ENCODE measurements at places on chromosomes 7 and 10. TPM values are rescaled to one million over a fixed set of nuclear protein-coding genes. Genes with fewer than 3 reads are reported as not detected.

CACNA2D1 gene
- not detected for total RNA-seq

SPDYE5 gene
- total RNA-seq: not detected

FAM25A gene
- total RNA-seq: not detected

GNGT1 gene
- total RNA-seq: not detected

BPGM gene
- 9.9 TPM for total RNA-seq

CALHM3 gene
- total RNA-seq: not detected

AMPH gene
- total RNA-seq: not detected

PCDH15 gene
- not detected for total RNA-seq

TRIM50 gene
- total RNA-seq: not detected

BMPER gene
- total RNA-seq: 0.35 TPM

TFR2 gene
- 6.1 TPM for total RNA-seq

DNA sequence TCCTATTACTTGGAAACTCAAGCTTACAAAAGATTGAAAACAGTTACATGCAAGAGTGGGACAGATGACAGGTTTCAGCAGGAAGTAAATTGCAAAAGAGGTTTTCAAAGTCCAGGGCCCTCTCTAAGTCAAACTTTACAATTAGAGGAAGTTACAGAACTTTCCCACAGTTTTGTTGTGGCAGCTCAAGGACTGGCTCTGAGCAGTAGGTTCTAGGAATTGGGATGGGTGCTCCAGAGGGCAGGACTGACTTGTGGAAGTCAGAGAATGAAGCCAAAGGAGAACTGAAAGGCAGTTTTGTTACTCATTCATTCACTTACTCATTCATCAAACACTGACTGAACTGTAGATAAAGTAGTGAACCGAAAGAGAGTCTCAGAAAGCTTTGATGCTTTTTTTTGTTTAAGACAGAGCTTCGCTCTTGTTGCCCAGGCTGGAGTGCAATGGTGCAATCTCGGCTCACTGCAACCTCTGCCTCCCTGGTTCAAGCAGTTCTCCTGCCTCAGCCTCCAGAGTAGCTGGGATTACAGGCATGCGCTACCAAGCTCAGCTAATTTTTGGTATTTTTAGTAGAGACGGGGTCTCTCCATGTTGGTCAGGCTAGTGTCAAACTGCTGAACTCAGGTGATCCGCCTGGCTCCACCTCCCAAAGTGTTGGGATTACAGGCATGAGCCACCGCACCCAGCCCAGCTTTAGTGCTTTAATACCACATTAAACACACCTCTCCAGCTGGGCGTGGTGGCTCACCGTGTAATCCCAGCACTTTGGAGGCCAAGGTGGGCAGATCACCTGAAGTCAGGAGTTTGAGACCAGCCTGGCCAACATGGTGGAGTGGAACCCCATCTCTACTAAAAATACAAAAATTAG is 66.8 kb upstream of the CCNJ start:
- no peaks in the 10 kb centered on the region for H3K36me3 ChIP-seq
- no peak for DNase-seq
- H3K4me1 ChIP-seq: no peaks in the 10 kb centered on the region
- H3K27ac ChIP-seq: no peak overlapping the region

DNA sequence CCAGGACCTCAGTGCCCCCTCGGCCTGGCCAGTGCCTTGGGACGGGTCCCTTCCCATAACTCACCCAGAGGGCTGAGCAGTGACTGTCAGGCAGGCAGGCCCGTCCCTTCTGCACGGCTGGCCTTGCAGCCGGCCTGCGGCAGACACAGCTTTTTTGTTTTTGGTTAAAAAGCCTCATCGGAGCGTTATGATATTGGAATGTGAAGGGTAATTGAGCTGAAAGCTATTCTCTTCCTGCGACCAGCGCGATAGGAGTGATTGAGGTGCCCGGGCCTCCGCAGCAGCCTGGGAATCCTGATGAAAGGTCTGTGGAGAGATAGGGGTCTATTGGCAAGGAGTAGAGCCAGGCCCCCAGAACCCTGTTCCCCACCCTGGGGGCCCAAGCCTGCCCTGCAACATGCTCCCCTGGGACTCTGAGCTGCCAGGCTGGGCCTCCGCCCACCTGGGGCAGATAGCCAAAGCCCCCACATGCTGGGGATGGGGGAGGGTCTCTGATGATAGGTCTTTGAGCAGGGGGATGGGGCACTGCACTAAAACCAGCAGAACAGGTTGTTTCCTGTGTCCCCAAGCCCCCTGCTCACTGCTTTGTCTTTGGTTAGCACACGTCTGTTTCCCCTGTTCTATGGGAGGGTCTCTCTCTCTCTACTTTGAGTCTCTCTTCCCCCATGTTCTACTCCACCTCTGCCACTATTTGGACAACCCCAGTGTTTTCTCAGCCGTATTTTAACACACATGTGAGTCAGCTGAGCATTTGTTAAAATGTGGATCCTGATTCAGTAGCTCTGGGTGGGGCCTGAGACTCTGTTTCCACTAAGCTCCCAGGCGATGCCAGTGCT is 131.9 kb downstream of the CDH23 start:
- peaks cover 10% of the 10 kb centered on the region for H3K27me3 ChIP-seq
- no peaks in the 10 kb centered on the region for H3K4me1 ChIP-seq
- peaks cover 2% of the 10 kb centered on the region for H3K36me3 ChIP-seq
- DNase-seq: no peak

DNA sequence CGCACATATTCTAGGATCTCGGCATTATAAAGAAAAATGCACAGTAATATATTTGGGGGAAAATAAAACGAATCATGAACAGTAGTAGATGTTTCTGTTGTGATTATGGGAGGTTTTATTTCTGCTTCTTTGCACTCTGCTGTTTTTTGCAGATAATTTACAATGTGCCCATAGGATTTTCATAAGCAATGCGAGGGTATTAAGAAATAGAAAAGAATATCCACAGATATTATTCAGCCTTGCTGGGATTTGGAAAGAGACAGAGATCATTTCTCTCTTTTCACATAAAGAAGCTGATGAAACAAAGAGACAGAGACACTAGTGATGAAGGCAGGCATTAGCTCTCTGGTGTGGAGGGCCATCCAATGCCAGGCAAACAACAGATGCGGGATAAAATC is 158.6 kb downstream of the KCNMA1 start:
- H3K27me3 ChIP-seq: peaks cover 7% of the 10 kb centered on the region
- H3K4me3 ChIP-seq: no peak overlapping the region
- DNase-seq: no peak
- no peak overlapping the region for H3K27ac ChIP-seq
- H3K36me3 ChIP-seq: no peaks in the 10 kb centered on the region
- H3K4me1 ChIP-seq: no peaks in the 10 kb centered on the region

GRCh38 chr7:86558680-86559501 is 84.8 kb upstream of the GRM3 start:
- H3K27me3 ChIP-seq: no peaks in the 10 kb centered on the region
- no peak for DNase-seq
- no peak overlapping the region for H3K27ac ChIP-seq
- no peak overlapping the region for H3K4me3 ChIP-seq

DNA sequence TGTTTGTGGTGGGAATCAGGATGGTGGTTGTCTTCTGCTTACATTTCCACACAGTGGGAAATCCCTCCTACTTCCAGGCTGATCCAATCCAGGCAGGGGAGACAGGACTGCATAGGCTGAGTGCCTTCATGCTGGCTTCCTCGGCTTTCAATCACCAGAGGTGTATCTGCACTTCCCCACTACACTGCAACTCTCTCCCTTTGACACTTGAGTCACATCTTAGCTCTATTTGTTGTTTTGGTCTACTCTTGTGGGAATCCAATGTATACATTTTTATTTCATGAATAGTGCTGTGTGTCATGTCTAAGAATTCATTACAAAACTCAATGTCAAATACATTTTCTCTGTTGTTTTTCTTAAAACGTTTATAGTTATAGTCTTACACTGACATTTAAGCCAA is 735.6 kb downstream of the XPNPEP1 start:
- no peaks in the 10 kb centered on the region for H3K27me3 ChIP-seq
- no peak overlapping the region for H3K27ac ChIP-seq
- H3K36me3 ChIP-seq: no peaks in the 10 kb centered on the region
- no peak overlapping the region for H3K4me3 ChIP-seq
- H3K4me1 ChIP-seq: no peaks in the 10 kb centered on the region

DNA sequence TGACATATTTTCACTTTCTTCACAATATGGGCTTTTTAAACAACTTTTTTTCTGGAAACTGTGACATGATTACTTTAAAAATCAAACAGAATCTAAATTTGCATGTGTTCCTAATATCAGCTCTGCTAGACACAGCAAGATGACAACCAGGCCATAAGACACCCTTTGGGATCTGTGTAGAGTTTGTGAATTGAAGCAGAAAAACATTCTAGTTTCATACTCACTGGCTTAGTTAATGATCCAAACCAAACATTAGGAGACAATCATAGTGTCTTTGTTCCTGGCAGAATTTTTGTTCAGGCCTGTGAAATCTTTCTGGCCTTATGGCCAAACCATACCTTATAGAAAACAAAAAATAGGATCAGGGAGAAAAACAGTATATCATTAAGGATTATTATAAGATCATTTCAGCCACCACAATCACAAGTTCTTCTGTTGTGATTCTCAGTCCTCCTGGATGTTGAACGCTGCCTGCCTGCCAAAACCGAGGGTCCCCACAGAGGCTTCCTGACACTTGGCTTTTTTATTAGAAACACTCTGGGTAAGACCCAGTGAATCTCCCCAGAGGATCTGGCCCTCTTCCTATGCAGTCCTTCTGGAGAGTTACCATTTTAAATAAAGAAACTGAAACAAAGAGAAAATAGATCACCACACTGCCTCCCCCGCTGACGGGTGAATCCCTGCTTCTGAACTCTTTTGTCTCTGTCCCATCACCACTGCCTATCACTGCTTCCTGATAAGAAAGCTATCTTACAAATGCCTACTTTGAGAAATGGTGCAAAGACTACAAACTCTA is 79.2 kb upstream of the PPP1R3C start:
- H3K4me3 ChIP-seq: no peak overlapping the region
- H3K27me3 ChIP-seq: peaks cover 30% of the 10 kb centered on the region
- no peak for DNase-seq
- no peaks in the 10 kb centered on the region for H3K36me3 ChIP-seq
- H3K27ac ChIP-seq: no peak overlapping the region

DNA sequence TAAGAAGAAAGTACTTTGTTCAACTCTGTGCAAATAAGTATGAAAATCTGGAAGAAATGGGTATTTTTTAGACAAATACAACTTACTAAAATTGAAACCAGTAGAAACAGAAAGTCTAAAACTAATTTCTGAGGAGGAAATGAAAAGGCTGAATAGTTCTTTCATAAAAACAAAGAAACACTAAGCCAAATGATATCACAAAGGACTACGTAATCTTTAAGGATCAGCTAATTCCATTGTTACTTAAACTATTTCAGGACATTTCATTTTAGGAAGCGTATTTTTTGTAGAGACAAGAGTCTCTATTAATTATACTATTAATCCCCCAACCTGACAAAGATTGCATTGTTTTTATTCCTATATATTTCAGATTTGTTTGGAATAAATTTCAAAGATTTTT is 11.2 kb upstream of the CCSER2 start:
- H3K4me1 ChIP-seq: no peaks in the 10 kb centered on the region
- no peaks in the 10 kb centered on the region for H3K36me3 ChIP-seq
- H3K27ac ChIP-seq: no peak overlapping the region
- DNase-seq: no peak
- no peak overlapping the region for H3K4me3 ChIP-seq

- no peak overlapping the region for H3K27ac ChIP-seq
- no peak overlapping the region for H3K4me3 ChIP-seq
- H3K36me3 ChIP-seq: peaks cover 2% of the 10 kb centered on the region
Observed at GRCh38 chr7:129686063-129686462, 74.5 kb downstream of the NRF1 start.

GRCh38 chr10:78577712-78578111 is 491.1 kb upstream of the ZMIZ1 start:
- H3K36me3 ChIP-seq: peaks cover 3% of the 10 kb centered on the region
- no peak for DNase-seq
- peaks cover 29% of the 10 kb centered on the region for H3K27me3 ChIP-seq
- no peak overlapping the region for H3K4me3 ChIP-seq

GRCh38 chr7:155066417-155066950 is 3.6 kb upstream of the HTR5A start:
- peaks cover 44% of the 10 kb centered on the region for H3K27me3 ChIP-seq
- no peak for DNase-seq
- H3K4me1 ChIP-seq: no peaks in the 10 kb centered on the region
- H3K4me3 ChIP-seq: no peak overlapping the region
- H3K27ac ChIP-seq: no peak overlapping the region

GRCh38 chr7:130350945-130351790 is 6.6 kb downstream of the CPA5 start:
- peak overlapping the region; percentile 6 for H3K27ac ChIP-seq
- peaks cover 14% of the 10 kb centered on the region for H3K4me1 ChIP-seq
- peaks cover 36% of the 10 kb centered on the region for H3K27me3 ChIP-seq
- no peaks in the 10 kb centered on the region for H3K36me3 ChIP-seq
- peak overlapping the region; percentile 66 for H3K4me3 ChIP-seq

- no peak for DNase-seq
- H3K27ac ChIP-seq: no peak overlapping the region
- no peak overlapping the region for H3K4me3 ChIP-seq
Observed at GRCh38 chr7:98110249-98111022, 3.8 kb downstream of the LMTK2 start.

GRCh38 chr7:65840446-65840845 is 32.4 kb upstream of the VKORC1L1 start:
- peaks cover 3% of the 10 kb centered on the region for H3K4me1 ChIP-seq
- no peaks in the 10 kb centered on the region for H3K36me3 ChIP-seq
- peak overlapping the region; percentile 32 for H3K4me3 ChIP-seq
- DNase-seq: peak; percentile 13
- no peaks in the 10 kb centered on the region for H3K27me3 ChIP-seq

DNA sequence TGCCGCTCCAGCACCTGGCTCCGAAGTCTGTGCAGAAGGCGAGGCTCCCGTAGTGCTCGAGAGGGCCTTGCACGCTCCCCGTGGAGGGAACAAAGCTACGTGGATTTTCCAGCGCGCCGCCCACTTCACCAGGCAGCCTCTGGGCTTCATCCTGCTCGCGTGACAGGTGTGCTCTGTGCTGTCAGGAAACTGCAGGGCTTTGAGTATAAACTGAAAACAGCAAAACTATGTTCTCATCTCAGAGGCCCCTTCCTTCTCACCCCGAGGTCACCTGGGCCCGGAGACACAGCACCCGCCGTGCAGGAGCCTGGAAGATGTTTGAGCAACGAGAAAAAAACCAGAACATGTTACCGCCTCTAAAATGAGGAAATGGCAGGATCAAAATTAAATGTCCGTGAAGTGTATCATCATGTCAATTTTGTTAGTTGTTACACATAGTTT is 17.6 kb upstream of the GPR146 start:
- H3K4me3 ChIP-seq: peak overlapping the region; percentile 74
- DNase-seq: no peak
- H3K27ac ChIP-seq: no peak overlapping the region
- no peaks in the 10 kb centered on the region for H3K27me3 ChIP-seq
- H3K4me1 ChIP-seq: peaks cover 27% of the 10 kb centered on the region

DNA sequence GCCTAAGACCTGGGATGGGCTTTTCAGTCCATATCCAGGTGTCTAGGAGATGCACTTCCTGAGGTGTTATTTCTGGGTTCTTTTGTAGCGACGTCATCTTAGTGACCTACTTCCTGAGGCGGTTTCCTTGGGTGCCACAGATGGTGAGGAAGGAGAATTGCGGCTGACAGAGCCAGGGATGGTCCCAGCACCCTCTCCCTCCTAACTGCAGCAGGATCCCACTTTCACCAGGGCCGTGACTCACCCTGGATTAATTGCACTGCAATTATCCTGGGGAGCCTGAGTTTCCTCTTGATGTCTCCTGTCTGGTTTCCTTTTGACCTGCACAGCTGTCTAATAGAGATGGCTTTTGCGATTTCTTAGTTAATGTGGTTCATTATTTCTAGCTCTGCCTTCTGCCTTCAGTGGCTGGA is 271.7 kb downstream of the TCF7L2 start:
- no peak overlapping the region for H3K27ac ChIP-seq
- peaks cover 36% of the 10 kb centered on the region for H3K27me3 ChIP-seq
- DNase-seq: no peak

Measured in T-helper 17 cell (primary cell).